ENCODE measurements at places on chromosomes 3 and 15. TPM values are rescaled to one million over a fixed set of nuclear protein-coding genes. Genes with fewer than 3 reads are reported as not detected.

C3orf49 gene
- total RNA-seq = not detected

SLC7A14 gene
- total RNA-seq = not detected

GRCh38 chr3:195117978-195118581 is 152.9 kb downstream of the XXYLT1 start:
- DNase-seq = no peak

GRCh38 chr15:78507831-78508160 is 419 bp downstream of the HYKK start:
- no peak for DNase-seq

Data from aorta (tissue), 5 donors.